ENCODE measurements at places on chromosomes 6 and 20.

DNA sequence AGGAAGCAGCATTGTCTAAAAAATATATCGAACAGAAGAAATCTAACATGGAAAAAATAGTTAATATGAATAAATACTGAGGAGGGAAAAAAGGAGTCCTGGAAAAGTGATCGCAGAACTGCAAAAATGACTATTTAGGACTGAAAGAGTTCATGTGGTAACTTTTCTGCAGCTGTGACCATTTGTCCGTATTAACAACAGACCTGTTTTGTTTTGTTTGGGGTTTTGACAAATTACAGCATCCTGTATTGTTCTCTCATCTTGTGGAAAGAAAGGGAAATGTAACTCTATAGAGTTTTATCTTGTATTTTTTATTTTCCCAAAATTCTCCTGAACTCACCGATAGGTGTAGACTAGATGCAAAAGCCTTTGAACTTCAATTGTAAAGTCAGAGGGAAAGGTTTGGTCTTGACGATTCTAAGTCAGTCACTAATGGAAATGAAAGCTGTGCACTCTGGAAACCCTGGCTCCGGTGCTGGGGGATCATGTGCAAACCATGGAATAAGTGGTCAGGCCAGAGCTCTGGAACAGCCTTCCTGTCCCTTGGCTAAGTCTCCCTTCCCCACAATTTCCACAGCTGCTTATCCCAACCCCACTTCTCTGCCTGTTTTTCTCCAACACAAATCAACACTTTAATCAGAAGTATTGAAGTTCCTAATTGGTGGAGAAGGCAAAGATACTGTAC, 51.2 kb upstream of the MARCKS start:
- DNase-seq, result no peak

GRCh38 chr6:13278164-13278563, 50.2 kb downstream of the TBC1D7 start:
- DNase-seq, result no peak

GRCh38 chr6:155791891-155792290, 336.3 kb upstream of the NOX3 start:
- DNase-seq, result no peak

DNA sequence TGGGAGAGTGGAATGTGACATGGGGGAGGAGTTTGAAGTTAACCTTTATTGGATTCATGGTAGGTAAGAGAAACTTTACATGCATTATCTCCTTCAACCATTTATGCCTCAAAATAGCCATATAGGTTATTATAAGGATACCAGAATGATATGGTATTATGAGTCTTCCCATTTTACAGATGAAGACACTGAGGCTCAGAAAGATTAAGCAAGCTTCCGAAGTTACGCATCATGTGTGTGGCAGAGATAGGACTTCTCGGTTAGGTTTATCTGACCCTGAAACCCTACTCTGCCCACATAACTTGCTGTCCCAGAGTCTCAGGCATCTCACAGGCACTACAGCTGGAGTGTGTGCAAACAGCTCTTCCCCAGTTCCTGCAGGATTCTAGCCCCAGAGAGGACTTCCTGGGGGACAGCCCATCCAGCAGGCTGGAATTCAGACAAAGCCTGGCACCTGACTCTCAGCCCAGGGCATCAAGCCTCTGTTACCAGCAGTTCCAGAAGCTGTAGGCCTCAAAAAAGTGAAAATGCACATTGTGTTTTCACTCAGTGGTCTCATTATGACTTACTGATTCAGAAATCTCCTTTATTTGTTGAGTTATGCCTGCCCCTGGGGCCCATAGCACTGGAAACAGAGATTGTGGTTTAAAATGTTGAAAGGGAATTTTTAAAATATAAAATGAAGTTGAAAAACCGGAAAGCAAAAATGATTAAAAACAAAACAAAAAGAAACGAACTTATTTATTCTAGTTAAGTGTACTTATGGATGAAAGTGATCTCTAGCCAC, 512.8 kb upstream of the CHD6 start:
- no peak for DNase-seq

DNA sequence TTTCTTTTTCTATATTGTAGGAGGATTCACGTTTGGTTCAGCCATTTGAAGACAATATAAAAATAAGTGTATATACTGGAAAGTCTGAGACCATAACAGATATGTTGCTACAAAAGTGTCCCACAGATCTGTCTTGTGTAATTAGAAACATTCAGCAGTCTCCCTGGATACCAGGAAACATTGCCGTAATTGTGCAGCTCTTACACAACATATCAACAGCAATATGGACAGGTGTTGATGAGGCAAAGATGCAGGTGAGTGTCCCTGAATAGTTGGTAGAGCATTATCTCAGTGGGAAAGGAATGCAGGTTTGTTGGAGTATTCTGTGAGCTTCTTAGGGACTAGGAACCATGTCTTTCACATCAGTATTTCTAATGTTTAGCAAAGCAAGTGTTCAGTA, 18.3 kb upstream of the ADGRF4 start:
- no peak for DNase-seq

DNA sequence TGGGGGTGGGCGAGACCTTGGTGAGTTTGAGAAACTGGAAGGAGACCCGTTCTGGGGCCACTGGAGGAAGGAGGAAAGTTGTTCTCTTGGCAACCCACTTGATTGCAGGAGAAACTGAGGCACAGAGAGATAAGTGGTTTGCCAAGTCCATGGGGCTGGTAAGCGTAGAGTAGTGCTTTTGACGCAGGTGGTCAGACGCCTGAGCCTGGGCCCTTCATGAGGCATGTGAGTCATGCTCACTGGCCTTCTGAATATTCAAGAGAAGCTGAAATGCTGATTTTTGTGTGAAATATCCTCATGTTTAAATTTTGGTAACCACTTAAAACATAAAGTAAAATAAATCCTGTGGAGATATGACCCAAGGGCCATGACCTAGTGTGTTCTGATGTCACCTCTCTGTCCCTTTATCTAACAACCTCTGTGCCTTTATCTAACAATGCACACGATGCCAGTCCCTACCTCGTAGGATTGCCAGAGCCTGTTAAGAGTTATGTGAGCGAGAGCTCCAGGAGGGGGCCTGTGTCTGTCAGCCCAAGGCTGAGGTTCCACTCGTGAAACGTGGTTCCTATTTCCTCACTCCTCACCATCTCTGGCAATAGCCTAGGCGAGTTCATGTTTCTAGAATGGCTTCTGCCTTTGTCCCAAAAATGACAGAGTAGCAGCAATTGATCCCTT, 32.8 kb upstream of the PMEPA1 start:
- DNase-seq, result no peak

DNA sequence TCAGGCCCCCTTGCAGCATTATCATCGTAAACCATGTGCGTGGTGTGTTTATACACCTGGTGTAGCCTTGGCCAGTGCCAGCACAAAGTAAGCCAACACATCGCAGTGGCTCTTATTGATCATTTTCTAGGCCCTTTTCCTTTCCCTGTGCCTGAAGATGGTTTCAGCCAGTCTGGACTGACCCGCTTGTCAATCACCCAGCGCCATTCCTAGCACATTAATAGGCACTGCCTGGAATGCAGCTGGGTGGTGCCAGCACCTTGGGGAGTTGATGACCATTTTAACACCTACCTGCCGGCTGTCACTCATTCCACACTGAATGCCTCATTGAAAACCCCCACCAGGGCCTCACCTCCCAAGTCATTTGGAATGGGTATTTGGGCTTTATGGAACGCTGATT, 4.9 kb upstream of the UQCC2 start:
- no peak for DNase-seq
